ENCODE measurements at places on chromosomes 7 and 10.

GRCh38 chr7:66697449-66698438, 42.8 kb upstream of the RABGEF1 start:
- no peak for DNase-seq

DNA sequence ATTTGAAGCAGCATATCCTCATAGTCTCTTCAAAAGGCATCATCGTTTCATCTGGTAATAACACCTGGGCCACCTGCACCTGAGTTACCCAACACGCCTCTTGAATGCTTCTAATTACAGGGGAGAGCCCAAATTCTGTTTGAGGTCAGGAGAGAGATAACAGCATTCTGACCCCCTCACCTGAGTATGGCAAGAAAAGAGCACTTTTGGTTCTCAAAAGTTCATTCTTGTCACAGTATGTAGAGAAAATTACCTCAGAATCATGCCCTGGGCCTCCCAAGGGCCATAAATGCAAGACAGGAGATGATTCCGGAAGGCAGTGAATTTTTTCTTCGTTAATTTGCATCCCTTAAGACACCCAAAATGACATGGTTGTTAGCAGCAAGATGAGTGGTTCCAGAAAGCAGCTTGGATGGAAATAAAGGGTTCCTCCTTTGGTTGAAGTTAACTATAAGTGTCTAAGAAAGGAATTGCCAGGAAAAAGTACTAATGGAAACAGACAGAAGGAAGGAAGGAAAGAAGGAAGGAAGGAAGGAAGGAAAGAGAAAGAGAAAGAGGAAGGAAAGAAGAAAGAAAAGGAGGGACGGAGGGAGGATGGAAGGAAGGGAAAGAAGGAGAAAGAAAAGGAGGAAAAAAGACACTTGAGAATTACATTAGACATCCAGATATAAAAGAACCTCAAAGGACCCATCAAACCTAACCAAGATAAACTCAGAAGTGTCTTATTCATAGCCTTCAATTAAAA, 228.4 kb upstream of the RHOBTB1 start:
- no peak for DNase-seq

- DNase-seq, result no peak
Observed at GRCh38 chr10:11397077-11397965, 214.1 kb downstream of the USP6NL start.

DNA sequence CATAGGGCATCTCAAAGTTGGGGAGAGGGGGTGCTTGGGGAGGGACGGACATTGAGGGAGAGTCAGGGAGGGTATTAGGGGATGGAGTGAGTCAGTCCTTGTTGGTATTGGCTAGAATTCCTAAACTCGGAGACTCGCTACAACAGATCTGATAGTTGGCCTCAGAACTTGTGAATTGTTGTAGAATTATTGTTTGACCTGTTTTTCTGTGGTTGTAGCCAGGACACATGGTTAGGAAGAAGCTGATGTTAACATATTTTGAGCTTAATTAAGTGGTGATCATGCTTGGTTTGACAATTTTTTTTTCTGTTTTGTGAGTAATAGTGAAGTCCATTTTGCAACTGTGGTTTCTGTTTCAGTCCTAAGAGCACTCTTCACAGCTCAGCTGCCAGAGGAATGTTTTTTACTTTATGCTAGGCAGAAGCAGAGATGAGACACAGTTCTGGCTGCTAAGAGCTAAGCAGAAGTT, 1190.3 kb upstream of the C7orf33 start:
- DNase-seq, result no peak

Data from stimulated activated CD8-positive, alpha-beta memory T cell treated with anti-CD3 and anti-CD28 coated beads, Interleukin-12 subunit alpha, Interleukin-12 subunit beta, amount 100 ng/mL, for 1 hour (primary cell).